ENCODE measurements at places on chromosomes 4 and X.

DNA sequence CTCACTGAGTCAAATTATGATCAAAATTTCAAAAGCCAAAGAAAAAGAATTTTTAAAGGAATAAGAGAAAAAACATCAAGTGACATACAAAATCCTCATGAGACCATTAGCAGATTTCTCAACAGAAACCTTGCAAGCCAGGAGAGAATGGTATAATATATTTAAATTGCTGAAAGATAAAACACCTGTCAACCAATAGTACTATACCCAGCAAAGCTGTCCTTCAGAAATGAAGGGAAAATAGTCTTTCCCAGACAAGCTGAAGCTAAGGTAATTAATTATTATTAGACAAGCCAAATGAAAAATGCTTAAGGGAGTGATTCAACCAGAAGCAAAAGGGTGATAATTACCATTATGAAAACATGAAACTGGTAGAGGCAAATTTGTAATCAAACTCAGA, 104.2 kb upstream of the TET2 start:
- DNase-seq: no peak

- no peak for DNase-seq
Measured at GRCh38 chrX:133598601-133599335, 183.5 kb upstream of the GPC4 start.

- no peak for DNase-seq
Measured at GRCh38 chrX:11382930-11383329, 89.7 kb downstream of the AMELX start.

- no peak for DNase-seq
Measured at GRCh38 chrX:73987166-73987565, 316.8 kb upstream of the ZCCHC13 start.
